ENCODE measurements at places on chromosomes 11 and 22. TPM values are rescaled to one million over a fixed set of nuclear protein-coding genes. Genes with fewer than 3 reads are reported as not detected.

DNA sequence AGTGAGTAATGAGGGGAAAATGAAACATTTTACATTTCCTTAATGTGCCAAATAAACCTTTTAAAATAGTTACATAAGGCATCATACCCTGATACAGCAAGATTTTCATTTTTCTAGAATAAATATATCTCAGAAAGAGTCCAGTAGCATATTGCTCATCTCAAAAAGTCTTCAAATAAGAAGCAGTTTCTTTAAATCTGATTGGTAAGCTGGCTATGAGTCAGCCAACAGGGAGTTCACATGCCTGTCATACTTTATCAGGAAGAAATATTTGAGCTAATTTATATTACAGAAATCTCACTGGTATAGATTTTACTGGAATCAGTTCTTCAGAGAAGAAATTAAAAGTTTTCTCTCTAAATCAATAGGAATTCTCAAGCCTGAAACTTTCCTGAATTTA lies 258.1 kb downstream of the C11orf87 start:
- no peak for DNase-seq

USP2 gene
- 3.4 TPM for total RNA-seq

DNA sequence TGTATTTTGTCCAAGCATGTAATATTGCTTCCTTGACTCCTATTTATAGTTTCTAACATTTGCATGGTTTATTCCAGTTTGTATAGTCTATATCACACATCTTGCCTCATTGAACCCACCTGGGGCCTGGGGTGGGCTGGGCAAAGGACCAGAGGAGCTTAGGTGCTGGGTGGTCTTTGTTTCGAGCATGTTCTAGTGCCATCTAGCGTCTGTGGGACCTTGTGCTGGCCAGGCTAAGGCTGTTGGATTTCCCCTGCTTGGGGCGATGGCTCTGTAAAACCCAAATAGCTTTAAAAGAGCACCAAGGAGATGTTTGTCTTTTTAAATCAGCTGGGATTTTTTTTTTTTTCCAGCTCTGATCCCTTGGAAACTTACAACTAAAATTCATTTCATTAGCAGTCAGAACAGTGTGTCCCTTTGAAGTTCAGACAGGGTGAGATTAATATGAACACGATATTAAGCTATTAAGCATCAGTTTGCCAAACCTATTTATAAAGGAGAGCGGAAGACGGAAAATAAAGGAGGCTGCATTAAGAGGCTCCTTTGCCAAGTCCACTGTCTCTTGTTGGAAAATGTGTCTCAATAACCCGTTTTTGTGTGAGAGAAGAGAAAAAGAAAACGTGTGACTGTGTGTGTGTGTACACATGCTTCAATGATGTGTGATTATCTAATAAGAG lies 157.4 kb downstream of the COMMD9 start:
- DNase-seq, result no peak

DNA sequence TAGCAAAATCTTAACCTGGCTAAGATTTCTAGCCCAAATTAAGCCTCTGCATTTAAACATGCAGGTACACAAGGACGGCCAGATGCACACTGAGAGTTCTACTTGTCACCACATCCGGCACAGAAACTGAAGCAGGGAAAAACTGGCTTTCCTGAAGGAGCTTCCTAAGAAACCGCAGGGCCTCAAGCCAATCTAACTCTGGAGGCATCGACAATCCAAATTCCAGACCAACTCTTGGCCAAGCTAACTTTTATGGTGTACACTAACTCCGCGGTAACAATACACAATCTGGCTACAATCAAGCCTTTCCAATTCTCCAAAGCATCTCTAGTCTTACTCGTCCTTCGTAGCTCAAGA lies 1.2 kb downstream of the MSANTD2 start:
- no peak for DNase-seq

DNA sequence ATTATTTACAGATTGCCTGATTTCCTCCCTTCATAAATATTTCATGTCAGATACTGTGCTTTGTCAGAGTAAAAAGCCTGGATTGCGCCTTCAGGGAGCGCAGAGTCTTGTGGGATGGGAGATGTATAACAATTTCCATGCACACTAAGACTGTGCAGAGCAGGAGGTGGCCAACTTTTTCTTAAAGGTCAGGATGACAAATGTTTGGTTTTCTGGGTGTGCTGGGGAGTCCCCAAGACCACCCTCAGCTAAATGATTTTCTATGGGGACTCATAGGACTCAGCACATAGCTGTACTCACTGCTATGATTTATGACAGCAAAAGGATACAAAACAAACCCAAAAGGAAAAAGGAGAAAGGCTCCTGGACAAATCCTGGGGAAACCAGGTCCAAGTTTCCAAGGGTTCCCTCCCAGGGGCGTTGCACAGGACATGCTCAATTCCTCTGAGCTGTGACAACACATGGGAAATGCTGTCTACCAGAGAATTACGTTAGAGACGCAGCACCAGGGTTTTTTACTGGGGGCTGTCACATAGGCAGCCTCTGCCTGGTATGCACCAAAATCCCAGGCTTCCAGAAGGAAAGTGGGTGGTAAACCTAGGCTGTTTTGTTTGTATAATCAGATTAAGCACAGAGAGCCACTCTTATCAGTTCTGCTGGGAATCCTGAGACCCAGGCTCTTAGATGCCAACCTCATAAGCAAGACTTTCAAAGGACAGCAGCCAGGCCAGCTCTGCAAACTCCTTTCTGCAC lies 59.1 kb downstream of the CSNK2A3 start:
- no peak for DNase-seq

PTPRCAP gene
- 19.4 TPM for total RNA-seq

C11orf16 gene
- 4.3 TPM for total RNA-seq

ABCC8 gene
- total RNA-seq, result 1.7 TPM

DNA sequence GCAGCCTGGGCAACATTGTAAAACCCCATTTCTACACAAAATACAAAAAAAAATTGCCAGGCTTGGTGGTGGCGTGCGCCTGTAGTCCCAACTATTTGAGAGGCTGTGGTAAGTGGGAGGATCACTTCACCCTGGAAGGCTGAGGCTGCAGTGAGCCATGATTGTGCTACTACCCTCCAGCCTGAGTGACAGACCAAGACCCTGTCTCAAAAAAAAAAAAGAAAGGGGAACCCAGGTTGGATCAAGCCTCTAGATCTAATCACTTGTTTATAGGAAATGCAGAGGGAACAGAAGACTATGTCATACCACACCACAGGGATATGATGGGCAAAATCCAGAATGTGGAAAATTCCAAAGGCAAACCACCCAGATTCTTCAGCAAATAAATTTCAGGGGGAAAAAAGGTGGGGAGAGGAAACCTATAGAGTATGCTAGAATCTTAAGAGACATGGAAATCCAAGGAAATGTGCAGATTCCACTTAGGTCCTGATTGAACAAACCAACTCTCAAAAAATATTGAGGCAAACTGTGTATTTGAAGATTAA lies 16.5 kb upstream of the MALAT1 start:
- no peak for DNase-seq

GRCh38 chr22:27075028-27075678 lies 417.8 kb downstream of the MIAT start:
- no peak for DNase-seq

ST3GAL4 gene
- total RNA-seq, result 37.5 TPM

DNA sequence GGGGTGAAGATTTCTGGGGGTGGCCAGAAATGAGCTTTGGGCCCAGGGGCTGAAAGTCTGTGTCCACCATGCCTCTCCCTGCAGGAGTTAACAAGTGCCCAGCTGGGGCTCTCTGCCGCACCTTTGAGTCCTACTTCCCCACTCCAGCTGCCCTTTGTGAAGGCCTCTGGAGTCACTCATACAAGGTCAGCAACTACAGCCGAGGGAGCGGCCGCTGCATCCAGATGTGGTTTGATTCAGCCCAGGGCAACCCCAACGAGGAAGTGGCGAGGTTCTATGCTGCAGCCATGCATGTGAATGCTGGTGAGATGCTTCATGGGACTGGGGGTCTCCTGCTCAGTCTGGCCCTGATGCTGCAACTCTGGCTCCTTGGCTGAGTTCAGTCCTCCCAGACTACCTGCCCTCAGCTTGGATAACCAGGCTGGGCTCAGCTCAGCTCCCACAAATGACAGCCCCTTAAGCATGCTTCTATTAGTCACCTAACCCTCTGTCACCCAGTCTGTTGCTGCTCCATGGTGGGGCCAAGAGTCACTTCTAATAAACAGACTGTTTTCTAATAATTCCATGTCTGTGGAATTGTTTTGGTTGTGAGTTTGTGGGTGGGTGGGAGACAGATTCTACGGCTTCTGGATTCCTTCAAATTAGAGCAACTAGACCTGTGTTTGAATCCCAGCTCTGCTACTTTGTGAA lies 3.0 kb upstream of the INPPL1 start:
- peak; percentile 52 for DNase-seq

ACAD8 gene
- total RNA-seq, result 64.4 TPM

- DNase-seq, result no peak
These were observed 5.1 kb downstream of the USP35 start for GRCh38 chr11:78193806-78194205.

DNA sequence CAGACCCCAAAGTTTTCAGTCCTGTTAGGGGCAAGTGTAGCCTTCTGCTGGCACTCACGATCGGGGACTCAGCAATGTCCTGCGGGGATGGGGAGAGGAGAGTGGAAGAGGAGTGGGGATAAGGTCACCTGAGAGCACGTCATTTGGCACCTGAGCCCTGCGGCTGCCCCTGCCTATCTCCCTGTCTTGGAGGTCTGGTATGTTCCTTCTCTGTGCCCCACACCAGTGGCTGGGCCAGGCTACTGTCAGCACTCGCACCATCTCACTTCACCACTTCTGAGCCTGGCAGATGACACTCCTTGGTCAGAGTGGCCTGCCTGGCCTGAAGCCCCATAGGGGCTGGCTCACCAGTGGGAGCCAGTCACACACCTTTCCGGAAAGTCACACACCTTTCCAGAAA lies 20.1 kb upstream of the CHADL start:
- no peak for DNase-seq

KCNE3 gene
- total RNA-seq, result 15.5 TPM

DNA sequence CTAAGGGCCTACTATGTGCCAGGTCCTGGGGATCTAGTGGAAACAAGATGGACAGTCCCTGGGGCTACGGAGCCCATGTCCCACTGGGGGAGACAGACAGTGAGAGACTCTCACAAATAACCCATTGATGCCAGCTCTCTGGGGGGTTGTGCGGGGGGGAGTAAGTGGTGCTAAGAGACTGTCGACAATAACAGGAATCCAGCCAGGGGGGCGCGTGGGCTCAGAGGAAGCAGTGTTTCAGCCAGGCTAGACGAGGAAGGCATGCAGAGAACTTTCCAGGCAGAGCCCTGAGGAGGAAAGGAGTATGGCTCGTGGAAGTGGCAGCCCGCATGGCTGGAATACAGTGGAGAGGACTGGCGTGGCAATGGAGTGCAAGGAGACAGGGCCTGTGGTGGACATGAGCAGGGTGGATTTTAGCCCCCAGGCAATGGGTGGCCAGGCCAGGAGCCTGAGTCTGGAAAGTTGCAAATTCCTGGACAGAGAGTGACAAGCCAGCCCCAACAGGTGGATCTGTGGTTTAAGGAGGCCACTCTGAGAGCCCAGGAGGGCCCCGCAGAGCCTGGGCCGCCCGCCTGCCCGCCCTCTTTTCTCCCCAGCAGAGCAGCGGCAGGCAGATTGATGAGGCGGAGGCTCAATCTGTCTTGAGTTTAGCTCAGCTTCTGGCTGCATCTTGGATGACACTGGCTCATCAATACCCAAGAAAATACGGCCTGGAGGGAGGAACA lies 40.0 kb upstream of the TCF20 start:
- peak; percentile 46 for DNase-seq

GRCh38 chr11:126636911-126637794 lies 281.7 kb downstream of the ST3GAL4 start:
- no peak for DNase-seq

PRG3 gene
- not detected for total RNA-seq

JAML gene
- 54.5 TPM for total RNA-seq

- peak; percentile 79 for DNase-seq
These were observed 4.4 kb downstream of the MRGPRE start for GRCh38 chr11:3227568-3228444.

PARVG gene
- total RNA-seq, result 43.2 TPM

GRCh38 chr11:87903345-87903744 lies 271.9 kb downstream of the RAB38 start:
- no peak for DNase-seq

DNA sequence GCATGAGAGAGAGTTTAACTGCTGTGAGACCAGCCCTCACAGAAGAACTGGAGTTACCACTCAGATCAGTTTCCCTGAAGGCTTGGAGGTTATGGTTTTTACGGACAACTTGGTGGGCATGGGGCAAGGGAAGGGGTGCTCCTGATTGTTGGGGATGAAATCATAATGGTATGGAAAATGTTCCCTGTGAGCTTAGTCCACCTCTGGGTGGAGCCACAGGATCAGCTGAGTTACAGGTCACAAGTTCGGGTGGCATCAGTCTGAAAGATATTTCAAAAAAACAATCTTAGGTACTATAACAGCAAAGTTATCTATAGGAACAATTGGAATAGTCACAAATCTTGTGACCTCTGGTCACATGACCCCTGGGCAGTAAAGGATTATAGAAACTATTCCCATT lies 162.9 kb downstream of the DLG2 start:
- no peak for DNase-seq

GPR83 gene
- total RNA-seq, result not detected

DNA sequence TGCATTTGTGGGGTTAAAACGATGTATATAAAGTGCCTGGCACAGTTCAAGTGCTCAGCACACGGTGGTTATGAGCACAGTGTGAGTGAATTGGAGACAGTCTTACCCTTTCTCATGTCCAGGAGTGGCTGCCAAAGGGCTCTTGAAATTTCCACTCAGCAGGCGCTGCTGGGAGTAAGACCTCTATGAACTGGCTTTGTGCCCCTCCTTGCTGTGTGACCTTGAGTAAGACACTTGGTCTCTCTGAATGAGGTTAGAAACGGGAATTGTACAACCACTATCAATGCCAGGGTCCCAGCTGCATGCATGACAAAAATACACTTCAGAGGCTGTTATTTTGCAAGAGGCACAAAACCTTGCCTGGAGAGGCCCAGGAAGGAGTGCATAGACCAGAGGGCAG lies 86.6 kb downstream of the TSPAN18 start:
- no peak for DNase-seq

MN1 gene
- 2.7 TPM for total RNA-seq

LARGE1 gene
- total RNA-seq, result 14.0 TPM

GRCh38 chr11:114123692-114124330 lies 64.3 kb downstream of the ZBTB16 start:
- DNase-seq, result no peak

- DNase-seq, result no peak
These were observed 930.7 kb downstream of the BRD1 start for GRCh38 chr22:48896766-48897644.

SLC25A18 gene
- 0.69 TPM for total RNA-seq

DNA sequence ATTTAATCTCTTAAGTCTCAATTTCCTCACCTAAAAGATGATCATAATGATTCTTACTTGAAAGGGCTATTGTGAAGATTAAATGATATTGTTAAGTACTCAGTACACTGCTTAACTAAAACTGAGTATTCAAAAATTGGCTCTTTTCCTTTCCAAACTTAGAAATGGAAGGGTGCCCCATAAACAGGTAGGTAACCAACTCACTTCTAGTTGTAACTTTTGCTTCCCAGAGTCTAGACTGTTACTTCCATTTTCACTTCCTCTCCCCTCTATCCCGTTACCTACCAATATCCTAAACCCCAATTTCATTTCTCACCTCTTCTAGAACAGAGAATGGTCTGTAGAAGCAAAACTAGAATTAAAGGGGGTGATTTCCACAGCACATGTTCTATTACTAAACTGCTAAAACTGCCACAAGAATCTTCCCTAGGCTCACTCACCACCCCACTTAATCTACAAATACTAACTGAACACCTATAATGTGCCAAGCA lies 50.0 kb downstream of the RRAS2 start:
- no peak for DNase-seq

DLG2 gene
- total RNA-seq, result 7.6 TPM
